Pulmonary artery endothelial cell (primary cell): ENCODE measurements at places on chromosomes 13 and 19.

GRCh38 chr13:25733001-25733491 lies 318.8 kb downstream of the SHISA2 start:
- no peak for DNase-seq

DNA sequence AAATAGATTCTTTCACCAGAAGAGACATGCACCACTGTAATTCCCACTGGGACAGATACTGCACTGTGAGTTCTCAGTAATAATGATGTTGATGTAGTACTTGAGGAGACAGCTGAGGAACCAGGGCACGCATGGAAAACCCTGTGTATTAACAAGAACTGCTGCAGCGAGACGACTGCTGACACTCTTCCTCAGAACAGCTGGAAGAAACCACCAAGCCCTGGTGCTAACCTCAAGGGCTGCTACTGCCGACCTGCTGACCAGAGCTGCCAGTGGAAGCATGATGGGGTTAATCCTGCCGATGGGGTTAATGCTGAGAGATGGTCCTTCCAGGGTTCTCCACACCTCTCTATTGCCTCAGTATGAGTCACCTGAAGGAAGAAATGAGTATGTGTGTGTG lies 45.6 kb downstream of the EDNRB start:
- no peak for DNase-seq

GRCh38 chr13:63128716-63129115 lies 1713.1 kb upstream of the PCDH20 start:
- no peak for DNase-seq

DNA sequence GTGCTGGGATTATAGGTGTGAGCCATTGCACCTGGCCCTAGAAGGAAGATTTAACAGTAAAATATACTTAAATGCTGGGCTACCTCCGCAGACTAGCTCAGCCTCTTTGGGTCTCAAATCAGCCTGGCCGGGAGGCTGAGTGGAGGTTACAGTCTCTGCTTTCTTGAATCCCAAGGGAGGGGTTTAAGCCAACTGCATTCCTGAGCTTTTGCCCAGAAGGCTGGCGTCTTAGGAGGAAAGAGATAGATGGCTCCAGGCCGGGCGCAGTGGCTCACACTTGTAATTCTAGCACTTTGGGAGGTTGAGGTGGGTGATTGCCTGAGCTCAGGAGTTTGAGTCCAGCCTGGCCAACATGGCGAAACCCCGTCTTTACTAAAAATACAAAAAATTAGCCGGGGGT lies 623 bp upstream of the C5AR1 start:
- DNase-seq, result no peak

DNA sequence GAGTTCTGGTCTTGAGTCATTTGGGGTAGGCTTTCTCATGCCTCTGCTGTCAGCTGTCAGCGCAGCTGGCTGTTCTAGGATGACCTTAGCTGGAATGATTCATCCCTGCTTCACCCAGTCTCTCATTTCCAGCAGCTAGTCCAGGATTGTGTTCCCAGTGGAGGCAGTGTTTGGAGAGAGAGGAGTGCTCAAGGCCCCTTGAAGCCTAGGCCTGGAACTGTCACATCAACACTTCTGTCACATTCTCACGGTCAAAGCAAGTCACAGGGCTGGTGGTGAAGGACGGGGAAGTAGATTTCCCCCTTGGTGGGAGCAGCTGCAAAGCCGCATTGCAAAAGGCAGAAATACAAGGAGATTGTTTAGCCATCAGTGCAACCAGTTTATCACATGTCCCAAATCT lies 15.2 kb downstream of the TPT1 start:
- no peak for DNase-seq

- no peak for DNase-seq
Measured at GRCh38 chr13:33176526-33176925, 109.0 kb downstream of the STARD13 start.

- DNase-seq, result no peak
Measured at GRCh38 chr19:50877338-50877737, 4.1 kb downstream of the KLK2 start.

GRCh38 chr13:52779103-52779502 lies 39.5 kb upstream of the CNMD start:
- DNase-seq, result no peak

- DNase-seq, result no peak
Measured at GRCh38 chr19:10110076-10110971, 1.2 kb upstream of the P2RY11 start.

DNA sequence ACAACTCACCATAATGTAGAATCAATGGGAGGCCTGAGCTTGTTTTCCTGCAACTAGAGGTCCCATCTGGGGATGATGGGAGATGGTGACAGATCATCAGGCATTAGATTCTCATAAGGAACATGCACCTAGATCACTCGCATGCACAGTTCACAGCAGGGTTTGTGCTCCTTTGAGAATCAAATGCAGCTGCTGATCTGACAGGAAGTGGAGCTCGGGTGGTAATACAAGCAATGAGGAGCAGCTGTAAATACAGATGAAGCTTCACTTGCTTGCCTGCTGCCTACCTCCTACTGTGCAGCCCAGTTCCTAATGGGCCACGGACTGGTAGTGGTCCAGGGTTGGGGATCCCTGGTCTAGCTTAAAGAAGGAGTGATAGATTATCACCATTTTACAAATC lies 33.0 kb downstream of the KPNA3 start:
- no peak for DNase-seq

DNA sequence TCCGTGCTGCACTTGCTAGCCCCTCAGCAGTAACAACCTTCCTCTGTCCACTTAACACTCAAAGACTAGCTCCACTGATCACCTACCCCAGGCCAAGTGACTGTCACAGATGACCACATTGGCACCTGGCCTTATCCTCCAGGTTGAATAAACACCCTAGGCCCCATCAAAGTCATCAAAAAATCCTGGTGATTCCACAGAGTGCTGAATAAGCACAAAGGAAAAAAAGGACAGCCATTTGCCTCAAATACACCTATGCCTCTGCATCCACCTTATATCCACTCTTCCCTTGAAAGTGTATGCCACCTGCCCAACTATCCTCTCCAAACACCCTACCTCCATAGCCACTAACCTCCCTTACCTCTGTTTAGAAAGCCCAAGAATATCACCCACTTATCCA lies 2.7 kb downstream of the ZNF154 start:
- DNase-seq, result no peak

DNA sequence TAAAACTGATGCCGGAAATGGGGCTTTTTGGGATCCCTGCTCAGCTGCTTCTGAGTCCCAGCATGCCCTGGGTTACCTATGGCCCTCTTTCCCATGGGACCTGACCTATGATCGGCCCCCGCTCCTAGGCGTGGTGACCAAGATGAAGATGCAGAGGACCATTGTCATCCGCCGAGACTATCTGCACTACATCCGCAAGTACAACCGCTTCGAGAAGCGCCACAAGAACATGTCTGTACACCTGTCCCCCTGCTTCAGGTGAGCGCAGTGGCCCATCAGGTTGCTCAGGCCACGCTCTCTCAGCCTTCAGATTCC lies 1.5 kb downstream of the RPS11 start:
- DNase-seq, result no peak

DNA sequence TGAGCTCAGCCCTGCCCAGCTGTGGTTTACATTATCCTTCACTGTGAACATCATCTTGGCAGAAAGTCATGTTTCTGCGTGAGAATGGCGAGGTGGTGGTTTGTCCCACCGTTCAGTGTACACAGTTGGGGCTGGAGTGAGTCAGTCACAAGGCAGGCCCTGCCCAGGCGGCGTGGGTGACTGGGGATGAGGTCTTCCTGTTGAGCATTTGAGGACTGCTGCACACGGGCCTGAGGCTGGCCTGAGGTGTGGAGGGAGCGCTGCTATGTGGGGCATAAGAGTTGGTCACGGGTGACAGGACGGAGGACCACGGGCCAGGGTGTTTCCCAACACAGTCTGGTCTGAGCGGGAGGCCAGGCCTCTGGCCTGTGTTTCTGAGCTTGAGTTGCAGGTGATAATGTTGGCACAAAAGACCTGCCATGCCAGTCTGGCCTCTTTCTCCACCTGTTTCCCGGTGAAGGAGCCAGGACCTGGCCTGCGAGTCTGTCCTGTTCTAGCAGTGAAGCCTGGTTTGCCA lies 13.4 kb upstream of the C19orf33 start:
- DNase-seq, result no peak

DNA sequence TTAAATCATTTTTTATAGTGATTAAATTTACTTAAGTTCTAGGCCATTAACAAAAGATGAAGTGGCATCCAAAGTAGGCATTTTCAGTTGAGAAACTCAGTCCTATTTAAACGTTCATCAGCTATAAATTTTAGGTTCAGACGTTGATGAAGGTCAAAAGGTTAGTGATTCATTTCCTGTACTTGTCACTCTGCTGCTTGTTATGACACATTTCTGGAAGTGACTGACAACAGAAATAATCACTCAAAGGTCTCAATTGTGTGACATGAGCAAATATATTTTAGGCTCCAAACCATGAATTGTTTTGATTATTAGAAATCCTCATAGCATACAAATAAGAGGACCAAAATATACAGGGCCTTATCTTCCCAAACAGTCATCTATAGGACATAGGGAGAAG lies 10.3 kb upstream of the EDNRB start:
- DNase-seq, result no peak

GRCh38 chr13:112651311-112651710 lies 38.5 kb upstream of the ATP11A start:
- DNase-seq, result no peak

GRCh38 chr13:51618626-51619025 lies 34.4 kb downstream of the WDFY2 start:
- DNase-seq, result no peak

- no peak for DNase-seq
Measured at GRCh38 chr19:36514012-36514612, 14.0 kb downstream of the ZNF260 start.

- no peak for DNase-seq
Measured at GRCh38 chr13:37652596-37652995, 54.0 kb upstream of the POSTN start.

- no peak for DNase-seq
Measured at GRCh38 chr13:32036126-32036695, 4.6 kb downstream of the FRY start.

- no peak for DNase-seq
Measured at GRCh38 chr19:17406046-17406886, 836 bp upstream of the BST2 start.

- DNase-seq, result no peak
Measured at GRCh38 chr19:2478756-2479555, 3.0 kb downstream of the GADD45B start.

GRCh38 chr19:18157465-18158063 lies 4.6 kb downstream of the PIK3R2 start:
- no peak for DNase-seq

DNA sequence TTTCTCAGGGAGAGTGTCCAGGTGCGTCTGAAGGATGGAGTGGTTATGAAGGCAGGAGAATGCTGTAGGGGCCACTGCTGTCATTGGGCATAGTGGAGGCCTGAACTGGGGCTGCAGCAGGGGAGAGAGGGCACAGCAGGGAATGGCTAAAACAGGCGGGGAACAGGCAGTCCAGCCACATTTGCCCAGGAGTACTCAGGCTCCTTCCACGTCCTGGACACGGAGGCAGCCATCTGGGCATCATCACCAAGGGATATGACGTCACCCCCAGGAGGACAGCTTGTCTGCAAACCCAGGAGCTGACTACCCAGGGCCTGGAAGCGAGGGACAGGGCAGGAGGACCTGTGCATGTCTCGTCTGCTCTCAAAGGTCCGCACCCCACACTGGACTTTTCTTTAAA lies 22.2 kb downstream of the VSTM2B start:
- DNase-seq, result no peak

GRCh38 chr19:35229601-35230000 lies 1.1 kb upstream of the FAM187B start:
- no peak for DNase-seq

DNA sequence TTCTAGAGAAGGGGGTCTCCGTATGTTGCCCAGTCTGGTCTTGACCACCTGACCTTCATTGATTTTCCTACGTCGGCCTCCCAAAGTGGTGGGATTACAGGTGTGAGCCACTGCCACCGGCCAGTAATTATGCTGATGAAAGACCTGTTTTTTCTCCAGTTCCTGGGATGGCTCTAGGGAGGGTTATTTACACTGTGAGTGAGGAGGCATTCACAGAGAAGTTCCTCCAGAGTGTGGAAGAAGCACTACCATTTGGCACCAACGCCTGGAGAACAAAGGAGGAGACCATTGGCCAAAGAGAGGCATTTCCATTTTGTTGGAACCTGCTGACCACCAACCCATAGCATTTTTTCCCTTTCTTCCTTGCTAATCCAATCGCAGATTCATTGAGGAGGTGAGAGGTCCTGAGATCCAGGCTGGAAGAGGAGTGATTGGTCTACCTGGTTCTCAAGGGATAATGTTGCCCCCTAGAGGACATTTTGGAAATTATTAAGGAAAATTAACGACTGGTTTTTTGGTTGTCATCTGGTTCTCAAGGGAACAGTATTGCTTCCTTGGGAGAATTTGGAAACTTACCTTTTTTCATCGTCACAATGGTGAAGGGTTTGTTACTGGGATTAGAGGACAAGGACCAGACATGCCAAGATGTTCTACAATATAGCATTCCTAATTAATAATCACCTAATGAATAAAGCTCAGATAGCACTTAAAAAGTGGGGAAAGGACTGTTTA lies 5.5 kb upstream of the SAE1 start:
- DNase-seq, result no peak
